ENCODE measurements at places on chromosomes 2 and 18. TPM values are rescaled to one million over a fixed set of nuclear protein-coding genes. Genes with fewer than 3 reads are reported as not detected.

DNA sequence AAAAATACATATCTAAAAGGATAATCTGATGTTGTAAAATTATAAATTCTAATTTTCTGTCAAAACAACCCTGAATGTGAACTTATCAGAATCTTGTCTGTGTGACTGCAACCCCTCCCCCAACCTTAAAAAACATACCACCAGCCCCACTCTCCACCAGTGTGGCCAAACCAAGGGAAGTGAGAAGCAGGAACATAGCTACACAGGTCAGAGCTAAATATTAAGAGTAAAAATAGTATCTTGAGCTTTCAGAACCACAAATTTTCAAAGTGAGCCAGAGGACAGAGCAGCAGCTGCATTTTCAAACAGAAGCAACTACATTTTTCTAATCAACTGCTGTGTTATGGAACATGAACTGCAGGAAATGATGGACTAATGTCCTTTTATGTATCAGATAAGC is 156.7 kb downstream of the SLC4A10 start:
- H3K27me3 ChIP-seq = no peaks in the 10 kb centered on the region
- H3K4me1 ChIP-seq = no peaks in the 10 kb centered on the region
- H3K27ac ChIP-seq = no peak overlapping the region
- DNase-seq = no peak
- no peaks in the 10 kb centered on the region for H3K36me3 ChIP-seq

The PLCL1 gene
- total RNA-seq = 2.8 TPM

DNA sequence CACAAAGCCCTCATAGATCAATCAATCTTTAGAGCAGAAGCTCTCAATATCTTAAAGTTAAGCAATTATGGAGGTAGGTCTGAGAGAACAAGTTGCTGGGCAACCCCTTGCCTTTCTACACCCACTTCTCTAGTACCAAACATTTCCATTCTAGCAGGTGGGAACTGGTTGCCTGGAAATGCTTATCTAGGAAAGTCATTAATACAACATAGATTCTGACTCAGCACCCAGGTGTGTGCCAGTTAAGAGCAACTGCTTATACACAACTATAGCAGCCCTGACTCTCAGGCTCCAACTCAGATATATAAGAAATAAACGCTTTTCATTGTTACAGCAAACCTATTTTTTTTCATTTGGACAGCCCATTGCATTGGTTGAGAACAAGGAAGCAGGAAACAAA is 237.7 kb downstream of the IRS1 start:
- DNase-seq = no peak
- no peaks in the 10 kb centered on the region for H3K4me1 ChIP-seq
- no peaks in the 10 kb centered on the region for H3K36me3 ChIP-seq

GRCh38 chr2:101986376-101986775 is 5.4 kb upstream of the IL1R2 start:
- no peak overlapping the region for H3K4me3 ChIP-seq
- DNase-seq = no peak
- H3K27ac ChIP-seq = no peak overlapping the region
- peaks cover 30% of the 10 kb centered on the region for H3K27me3 ChIP-seq

GRCh38 chr2:48715042-48715899 is 40.3 kb downstream of the LHCGR start:
- H3K27me3 ChIP-seq = no peaks in the 10 kb centered on the region
- H3K4me1 ChIP-seq = no peaks in the 10 kb centered on the region
- no peaks in the 10 kb centered on the region for H3K36me3 ChIP-seq
- no peak overlapping the region for H3K27ac ChIP-seq
- H3K4me3 ChIP-seq = no peak overlapping the region

DNA sequence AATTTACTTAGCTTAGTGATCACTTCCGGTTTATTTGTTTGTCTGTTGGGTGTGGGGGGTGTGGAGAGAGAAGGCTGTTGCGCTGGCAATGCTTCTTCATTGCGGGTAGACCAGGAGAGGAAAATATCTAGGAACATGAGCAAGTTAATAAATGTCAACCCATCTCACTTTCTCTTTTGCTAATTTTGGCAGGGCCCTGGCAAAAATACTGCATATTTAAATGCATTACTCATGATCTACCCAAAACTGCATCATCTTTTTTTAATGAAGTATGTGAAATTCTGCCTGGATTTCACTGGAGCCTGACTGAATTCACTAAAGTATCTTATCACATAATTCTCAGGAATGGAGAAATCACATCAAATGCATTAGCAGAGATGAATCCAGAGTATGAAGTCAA is 1131.0 kb upstream of the NXPH2 start:
- no peaks in the 10 kb centered on the region for H3K27me3 ChIP-seq
- DNase-seq = no peak
- H3K36me3 ChIP-seq = no peaks in the 10 kb centered on the region
- H3K4me1 ChIP-seq = no peaks in the 10 kb centered on the region
- H3K4me3 ChIP-seq = no peak overlapping the region
- no peak overlapping the region for H3K27ac ChIP-seq

GRCh38 chr2:215793747-215794595 is 219.4 kb downstream of the MREG start:
- no peaks in the 10 kb centered on the region for H3K36me3 ChIP-seq
- no peak for DNase-seq

The KLHL29 gene
- total RNA-seq = 0.43 TPM

GRCh38 chr2:1004398-1004797 is 53.7 kb downstream of the SNTG2 start:
- no peaks in the 10 kb centered on the region for H3K36me3 ChIP-seq
- no peak for DNase-seq
- no peak overlapping the region for H3K4me3 ChIP-seq
- no peaks in the 10 kb centered on the region for H3K4me1 ChIP-seq
- H3K27me3 ChIP-seq = peaks cover 5% of the 10 kb centered on the region

DNA sequence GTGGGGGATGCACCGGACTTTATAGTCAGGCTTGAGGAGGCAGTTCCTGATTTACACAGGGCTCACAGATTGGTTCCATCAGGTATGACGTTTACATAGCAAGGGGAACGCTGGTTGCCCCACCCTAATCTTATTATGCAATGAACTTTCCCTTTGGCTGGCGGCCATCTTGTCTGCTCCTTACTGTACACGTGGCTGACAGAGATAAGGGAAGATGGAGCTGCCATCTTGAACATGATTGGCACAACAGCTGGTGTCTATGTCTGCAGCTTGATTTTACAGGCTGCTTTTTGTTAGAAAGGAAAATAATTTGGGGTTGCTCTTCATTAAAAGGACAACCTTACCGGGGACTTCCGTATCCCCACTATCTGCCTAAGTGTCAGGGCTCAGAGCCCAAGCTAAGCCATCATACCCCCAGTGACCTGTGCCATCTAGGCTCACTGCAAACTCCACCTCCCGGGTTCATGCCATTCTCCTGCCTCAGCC is 33.5 kb upstream of the ATG16L1 start:
- no peaks in the 10 kb centered on the region for H3K4me1 ChIP-seq
- H3K36me3 ChIP-seq = peaks cover 2% of the 10 kb centered on the region
- no peaks in the 10 kb centered on the region for H3K27me3 ChIP-seq
- H3K27ac ChIP-seq = no peak overlapping the region

DNA sequence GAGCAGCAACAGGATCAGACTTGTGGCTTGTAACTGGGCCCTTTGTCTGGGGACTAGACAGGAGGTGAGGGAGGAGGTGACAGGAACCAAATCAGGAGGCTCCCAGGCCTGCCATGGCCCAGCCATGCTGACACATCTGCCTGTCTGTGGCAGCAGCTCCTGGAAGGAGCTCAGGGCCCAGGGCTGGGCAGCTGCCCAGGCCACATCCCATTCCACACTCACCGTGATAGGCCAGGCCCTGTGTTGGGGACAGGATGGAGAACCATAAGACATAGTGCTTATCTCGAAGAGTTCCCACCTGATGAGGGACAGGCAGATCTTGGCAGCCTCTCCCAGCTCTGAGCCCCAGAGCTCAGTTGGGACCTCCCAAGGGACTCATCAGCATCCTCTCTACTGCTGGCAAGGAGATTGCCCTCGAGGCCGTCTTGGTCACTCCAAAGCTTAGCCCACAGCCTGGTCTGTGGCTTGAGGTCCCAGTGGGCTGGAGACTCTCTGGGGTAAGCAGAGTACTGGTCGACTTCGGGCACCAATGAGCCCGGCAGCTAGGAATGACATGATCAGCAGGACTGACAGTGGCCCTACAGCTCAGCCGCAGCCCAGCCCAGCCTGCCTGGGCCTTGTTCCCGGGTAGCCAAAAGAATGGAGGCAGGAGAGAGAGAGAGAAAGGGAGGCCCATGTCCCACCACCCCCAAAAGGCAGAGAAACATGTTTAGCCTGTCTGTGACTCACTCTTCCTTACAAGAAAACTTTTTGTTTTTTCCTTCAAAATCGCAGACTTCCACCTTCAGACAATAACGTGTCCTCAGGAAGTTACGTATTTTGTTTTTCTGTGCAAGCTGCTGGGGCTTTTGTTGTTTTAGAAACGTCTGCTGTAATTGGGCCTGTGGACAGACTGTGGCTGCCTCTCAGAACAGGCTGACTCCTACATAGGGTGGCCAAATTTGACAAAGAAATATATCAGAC is 82.1 kb downstream of the HS1BP3 start:
- H3K27me3 ChIP-seq = no peaks in the 10 kb centered on the region
- H3K4me3 ChIP-seq = no peak overlapping the region

The TTC31 gene
- 53.1 TPM for total RNA-seq

DNA sequence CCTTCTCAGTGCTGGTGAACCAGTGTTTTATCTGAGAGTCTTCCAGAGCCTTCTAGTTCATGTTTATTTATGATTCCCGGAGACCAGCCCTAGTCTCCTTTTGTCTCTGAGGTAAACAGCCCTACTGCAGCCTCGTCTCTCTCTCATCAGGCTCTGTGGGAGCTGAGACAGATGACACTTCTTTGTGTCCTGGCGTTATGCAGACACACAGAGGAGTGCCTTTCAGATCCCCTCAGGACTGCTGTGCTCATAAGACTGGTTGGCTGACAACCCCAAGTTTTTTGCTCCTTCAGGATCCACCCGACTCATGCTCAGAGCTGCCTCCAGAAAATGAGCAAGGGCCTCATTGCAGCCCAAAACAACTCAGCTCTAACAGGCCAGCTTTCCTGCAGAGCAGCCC is 523.8 kb upstream of the SPHKAP start:
- H3K4me1 ChIP-seq = no peaks in the 10 kb centered on the region
- H3K4me3 ChIP-seq = no peak overlapping the region
- H3K27ac ChIP-seq = no peak overlapping the region
- no peak for DNase-seq
- no peaks in the 10 kb centered on the region for H3K36me3 ChIP-seq

The CROCC2 gene
- total RNA-seq = not detected

The ARID5A gene
- 114 TPM for total RNA-seq

DNA sequence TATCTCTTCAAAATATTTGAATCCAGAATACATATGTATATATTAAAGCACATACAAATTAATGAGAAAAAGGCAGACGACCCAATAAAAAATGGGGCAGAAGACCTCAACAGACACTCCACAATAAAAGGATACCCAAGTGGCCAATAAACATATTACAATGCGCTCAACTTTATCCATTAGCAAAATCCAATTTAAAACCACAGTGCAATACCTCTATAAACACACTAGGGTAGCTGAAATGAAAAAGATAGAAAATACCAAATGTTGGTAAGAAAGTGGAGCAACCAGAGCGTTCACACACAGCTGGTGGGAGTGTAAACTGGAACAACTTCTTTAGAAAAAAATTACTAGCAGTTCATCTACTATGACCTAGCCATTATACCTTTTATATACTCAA is 75.3 kb downstream of the CCDC148 start:
- no peaks in the 10 kb centered on the region for H3K27me3 ChIP-seq
- no peak for DNase-seq
- H3K4me3 ChIP-seq = no peak overlapping the region
- H3K36me3 ChIP-seq = no peaks in the 10 kb centered on the region
- no peaks in the 10 kb centered on the region for H3K4me1 ChIP-seq

The REG1B gene
- not detected for total RNA-seq

GRCh38 chr2:111057721-111058120 is 63.0 kb upstream of the BCL2L11 start:
- peaks cover 19% of the 10 kb centered on the region for H3K4me1 ChIP-seq
- no peak for DNase-seq
- no peak overlapping the region for H3K27ac ChIP-seq
- H3K4me3 ChIP-seq = no peak overlapping the region

GRCh38 chr18:58529714-58530354 is 99.1 kb downstream of the ALPK2 start:
- H3K4me1 ChIP-seq = peaks cover 1% of the 10 kb centered on the region
- peaks cover 3% of the 10 kb centered on the region for H3K27me3 ChIP-seq
- no peak overlapping the region for H3K4me3 ChIP-seq
- peak; percentile 47 for DNase-seq

- H3K27me3 ChIP-seq = no peaks in the 10 kb centered on the region
- no peak overlapping the region for H3K4me3 ChIP-seq
- peaks cover 13% of the 10 kb centered on the region for H3K4me1 ChIP-seq
Measured at GRCh38 chr2:171406044-171406443, 27.7 kb downstream of the METTL8 start.

DNA sequence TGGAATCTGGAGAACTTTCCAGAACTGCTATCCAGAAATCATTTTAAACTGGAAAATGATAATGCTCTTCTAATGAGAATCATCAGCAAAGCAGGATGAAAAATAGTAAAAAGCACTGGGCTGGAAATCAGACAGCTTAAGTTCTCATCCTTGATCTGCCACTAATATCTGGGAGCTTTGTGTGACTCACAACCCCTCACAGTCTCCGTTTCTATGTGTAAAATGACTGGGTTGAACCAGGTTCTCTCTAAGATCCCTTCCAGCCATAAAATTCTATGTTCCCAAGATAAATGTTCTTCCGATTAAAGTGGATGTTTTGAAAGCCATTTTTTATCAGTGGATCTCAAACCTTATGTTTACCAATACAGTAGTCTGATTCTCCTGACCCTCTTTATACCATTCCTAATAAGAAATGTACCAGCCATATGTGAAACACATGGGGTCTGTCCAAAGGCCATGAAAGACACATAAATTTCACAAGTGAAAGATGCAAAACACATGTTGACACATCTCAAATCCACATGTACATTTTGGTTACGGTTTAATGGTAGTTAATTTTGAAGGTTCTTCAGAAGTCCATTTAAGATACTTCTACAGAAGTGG is 188.8 kb downstream of the EN1 start:
- H3K4me1 ChIP-seq = no peaks in the 10 kb centered on the region
- DNase-seq = no peak
- H3K27ac ChIP-seq = no peak overlapping the region
- H3K4me3 ChIP-seq = no peak overlapping the region
- no peaks in the 10 kb centered on the region for H3K36me3 ChIP-seq
- no peaks in the 10 kb centered on the region for H3K27me3 ChIP-seq

The PRSS56 gene
- not detected for total RNA-seq

GRCh38 chr18:48933578-48934414 is 17.0 kb downstream of the SMAD7 start:
- peaks cover 94% of the 10 kb centered on the region for H3K4me1 ChIP-seq
- H3K4me3 ChIP-seq = no peak overlapping the region
- H3K36me3 ChIP-seq = peaks cover 7% of the 10 kb centered on the region
- peak overlapping the region; percentile 83 for H3K27ac ChIP-seq
